Mammary microvascular endothelial cell (primary cell): ENCODE measurements at places on chromosomes 5 and 9. TPM values are rescaled to one million over a fixed set of nuclear protein-coding genes. Genes with fewer than 3 reads are reported as not detected.

FBN2 gene
- 1.4 and 1.7 TPM in 2 replicates for total RNA-seq

TEK gene
- total RNA-seq: 77.0 and 79.5 TPM in 2 replicates

TSLP gene
- total RNA-seq: 0.13 TPM in 1 of 2 replicates, not detected in the other

AIF1L gene
- 18.6 and 19.2 TPM in 2 replicates for total RNA-seq

EGR1 gene
- 3.3 and 3.4 TPM in 2 replicates for total RNA-seq

LMAN2 gene
- 259 and 320 TPM in 2 replicates for total RNA-seq

PCDHGC5 gene
- 0.15 and 0.20 TPM in 2 replicates for total RNA-seq

ZNF189 gene
- 9.4 and 11.7 TPM in 2 replicates for total RNA-seq

PNPLA7 gene
- 0.34 and 0.53 TPM in 2 replicates for total RNA-seq

SLC25A48 gene
- not detected in 2 replicates for total RNA-seq

CDH12 gene
- total RNA-seq: not detected in 2 replicates

IFT74 gene
- 6.6 and 10.2 TPM in 2 replicates for total RNA-seq

PTPN3 gene
- total RNA-seq: under 0.01 and 0.05 TPM in 2 replicates

KIF4B gene
- total RNA-seq: under 0.01 and 0.13 TPM in 2 replicates

CTSV gene
- 1.3 and 2.2 TPM in 2 replicates for total RNA-seq

ENHO gene
- total RNA-seq: not detected in 2 replicates

FGF1 gene
- not detected in 2 replicates for total RNA-seq

NR4A3 gene
- 0.20 and 0.25 TPM in 2 replicates for total RNA-seq
